ENCODE measurements at places on chromosomes 12 and 14. TPM values are rescaled to one million over a fixed set of nuclear protein-coding genes. Genes with fewer than 3 reads are reported as not detected.

The RNF10 gene
- total RNA-seq, result 79.1 TPM

The CSRP2 gene
- 70.1 TPM for total RNA-seq

The GALNT8 gene
- 0.23 TPM for total RNA-seq

The PMCH gene
- total RNA-seq, result not detected

The MYO1A gene
- not detected for total RNA-seq
